ENCODE measurements at places on chromosomes 6 and 20. TPM values are rescaled to one million over a fixed set of nuclear protein-coding genes. Genes with fewer than 3 reads are reported as not detected.

The TRIM15 gene
- 73.2 TPM for total RNA-seq

The JAG1 gene
- total RNA-seq, result 104 TPM

The OR2W1 gene
- not detected for total RNA-seq

The EBF4 gene
- 53.3 TPM for total RNA-seq

The CYP24A1 gene
- total RNA-seq, result not detected

The TRIM40 gene
- 19.8 TPM for total RNA-seq

The EMILIN3 gene
- not detected for total RNA-seq

The JPH2 gene
- 2.3 TPM for total RNA-seq

The PDE10A gene
- total RNA-seq, result 1.7 TPM

The SLC26A8 gene
- total RNA-seq, result 0.35 TPM

The FKBP1C gene
- 0.32 TPM for total RNA-seq

The SLC16A10 gene
- total RNA-seq, result 3.8 TPM

The FNDC11 gene
- 0.19 TPM for total RNA-seq

The CTAGE9 gene
- not detected for total RNA-seq

The ZSCAN26 gene
- total RNA-seq, result 8.2 TPM

The ARFGEF3 gene
- total RNA-seq, result 21.1 TPM

The CCDC170 gene
- total RNA-seq, result 1.7 TPM

The EXOC2 gene
- 17.3 TPM for total RNA-seq

The GGTLC1 gene
- not detected for total RNA-seq

The PNLDC1 gene
- total RNA-seq, result 1.3 TPM

The ZSCAN31 gene
- total RNA-seq, result 8.7 TPM

The PHACTR3 gene
- total RNA-seq, result 1.1 TPM

The CCN5 gene
- 1.7 TPM for total RNA-seq

The C6orf52 gene
- 1.2 TPM for total RNA-seq

The MLN gene
- not detected for total RNA-seq

The SIGLEC1 gene
- 21.7 TPM for total RNA-seq

The ADGRG6 gene
- 17.1 TPM for total RNA-seq

The FAM209B gene
- not detected for total RNA-seq

The SUMO4 gene
- total RNA-seq, result 3.6 TPM

The SLC22A3 gene
- 1.6 TPM for total RNA-seq

The TCP11 gene
- not detected for total RNA-seq

The NFATC2 gene
- 6.2 TPM for total RNA-seq

The C6orf163 gene
- total RNA-seq, result 7.8 TPM

The ARMC2 gene
- 4.8 TPM for total RNA-seq

The DUSP15 gene
- total RNA-seq, result 1.7 TPM

The SRXN1 gene
- 11.7 TPM for total RNA-seq

The OR2H2 gene
- not detected for total RNA-seq

The NKAPL gene
- 2.8 TPM for total RNA-seq

The FILIP1 gene
- total RNA-seq, result 3.6 TPM

The OVOL2 gene
- total RNA-seq, result 36.3 TPM

Data from mucosa of descending colon (tissue), 3 donors.